ENCODE measurements at places on chromosomes 12 and 14.
A peak's percentile ranks its signal among the peaks of the same experiment; 100 is the strongest.

DNA sequence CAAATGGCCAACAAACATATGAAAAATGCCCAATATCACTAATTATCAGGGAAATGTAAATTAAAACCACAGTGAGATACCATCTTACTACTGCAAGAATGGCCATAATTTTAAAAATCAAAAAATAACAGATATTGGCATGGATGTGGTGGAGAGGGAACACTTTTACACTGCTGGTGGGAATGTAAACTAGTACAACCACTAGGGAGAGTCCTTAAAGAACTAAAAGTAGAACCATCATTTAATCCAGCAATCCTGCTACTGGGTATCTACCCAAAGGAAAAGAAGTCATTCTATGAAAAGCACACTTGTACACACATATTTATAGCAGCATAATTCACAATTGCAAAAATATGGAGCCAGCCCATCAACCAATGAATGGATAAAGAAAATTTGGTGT is 459.7 kb downstream of the GXYLT1 start:
- DNase-seq: no peak

DNA sequence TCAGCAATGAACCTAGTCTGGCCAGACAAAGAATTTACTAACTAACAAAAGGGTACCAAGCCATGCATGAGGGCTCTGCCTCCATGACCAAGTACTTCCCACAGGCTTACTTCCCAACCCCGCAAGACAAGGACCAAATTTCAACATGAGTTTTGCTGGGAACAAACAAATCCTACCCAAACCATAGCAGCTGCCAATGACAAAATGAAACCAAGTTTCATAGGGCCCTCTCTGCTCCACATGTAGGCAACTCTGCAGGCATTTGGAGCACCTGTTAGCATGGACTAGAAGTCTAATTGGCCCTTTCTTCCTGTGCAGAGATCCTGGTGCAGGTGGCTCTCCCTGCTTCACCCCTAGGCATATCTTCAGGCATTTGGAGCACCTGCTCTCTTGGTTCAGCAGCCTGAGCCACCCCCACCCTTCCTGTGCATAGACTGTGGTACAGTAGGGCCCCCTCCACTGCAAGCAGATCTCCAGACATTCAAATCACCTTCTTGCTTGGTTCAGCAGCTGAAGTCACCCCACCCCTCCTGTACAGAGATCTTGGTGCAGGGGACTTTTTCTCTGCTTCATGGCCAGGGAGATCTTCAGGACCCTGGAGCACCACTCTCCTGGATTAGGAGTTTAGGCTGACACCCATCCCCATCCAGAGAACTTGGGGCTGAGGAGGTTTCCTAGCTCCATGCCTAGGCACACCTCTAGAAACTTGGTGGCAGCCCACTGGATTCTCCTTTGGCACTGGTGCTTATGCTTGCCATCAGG is 308.7 kb downstream of the RPAP3 start:
- peak; percentile 62 for DNase-seq

DNA sequence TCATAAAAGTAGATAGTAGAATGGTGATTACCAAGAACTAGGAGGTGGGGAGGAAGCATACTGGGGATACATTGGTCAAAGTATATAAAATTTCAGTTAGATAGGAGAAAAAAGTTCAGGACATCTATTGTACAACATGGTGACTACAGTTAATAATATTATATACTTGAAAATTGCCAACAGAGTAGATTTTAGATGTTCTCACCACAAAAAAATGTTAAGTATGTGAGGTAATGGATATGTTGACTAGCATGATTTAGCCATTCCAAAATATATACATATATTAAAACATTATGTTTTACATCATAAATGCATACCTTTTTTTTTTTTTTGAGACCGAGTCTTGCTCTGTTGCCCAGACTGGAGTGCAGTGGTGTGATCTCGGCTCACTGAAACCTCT is 31.0 kb downstream of the TMEM116 start:
- no peak for DNase-seq

GRCh38 chr12:43362910-43363694 is 188.9 kb downstream of the ADAMTS20 start:
- DNase-seq: no peak

DNA sequence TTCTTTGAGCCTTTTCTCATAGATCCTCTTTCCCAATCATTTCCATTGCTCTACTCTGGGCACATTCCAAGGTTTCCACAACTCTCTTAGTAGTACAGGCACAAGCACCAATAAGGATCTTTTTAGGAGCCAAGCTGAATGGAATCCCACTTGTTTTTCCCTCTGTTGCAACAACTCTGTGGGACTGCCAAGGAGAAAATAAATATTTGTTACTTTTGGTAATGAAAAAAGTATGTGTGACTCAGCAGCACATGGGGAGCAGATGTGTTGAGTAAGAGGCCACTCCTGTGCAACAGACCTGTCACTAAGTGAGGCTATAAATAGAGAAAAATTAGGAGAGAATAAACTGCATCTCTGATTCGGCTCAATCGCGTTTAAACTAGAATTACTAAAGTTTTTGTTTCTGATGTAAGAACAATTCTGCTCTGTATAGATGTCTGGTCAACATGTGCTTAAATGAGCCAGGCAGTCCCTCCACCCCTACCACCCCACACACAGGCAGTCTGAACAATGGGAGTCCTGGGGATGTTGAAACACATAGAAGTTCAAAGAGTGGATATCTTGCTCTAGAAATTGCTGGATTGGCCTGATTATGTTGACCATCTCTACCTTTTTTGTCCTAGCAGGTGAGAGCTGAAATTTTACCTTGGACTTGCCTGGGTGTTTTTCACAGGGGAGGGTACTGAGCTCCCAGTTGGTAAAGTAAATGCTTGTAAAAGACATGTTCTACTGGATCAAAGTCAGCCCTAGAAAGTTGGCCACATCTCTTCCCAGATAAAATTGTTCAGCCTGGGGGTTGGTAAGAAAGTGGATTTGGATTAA is 244.3 kb upstream of the NOVA1 start:
- DNase-seq: no peak

GRCh38 chr14:65620195-65620594 is 207.7 kb downstream of the FUT8 start:
- no peak for DNase-seq

DNA sequence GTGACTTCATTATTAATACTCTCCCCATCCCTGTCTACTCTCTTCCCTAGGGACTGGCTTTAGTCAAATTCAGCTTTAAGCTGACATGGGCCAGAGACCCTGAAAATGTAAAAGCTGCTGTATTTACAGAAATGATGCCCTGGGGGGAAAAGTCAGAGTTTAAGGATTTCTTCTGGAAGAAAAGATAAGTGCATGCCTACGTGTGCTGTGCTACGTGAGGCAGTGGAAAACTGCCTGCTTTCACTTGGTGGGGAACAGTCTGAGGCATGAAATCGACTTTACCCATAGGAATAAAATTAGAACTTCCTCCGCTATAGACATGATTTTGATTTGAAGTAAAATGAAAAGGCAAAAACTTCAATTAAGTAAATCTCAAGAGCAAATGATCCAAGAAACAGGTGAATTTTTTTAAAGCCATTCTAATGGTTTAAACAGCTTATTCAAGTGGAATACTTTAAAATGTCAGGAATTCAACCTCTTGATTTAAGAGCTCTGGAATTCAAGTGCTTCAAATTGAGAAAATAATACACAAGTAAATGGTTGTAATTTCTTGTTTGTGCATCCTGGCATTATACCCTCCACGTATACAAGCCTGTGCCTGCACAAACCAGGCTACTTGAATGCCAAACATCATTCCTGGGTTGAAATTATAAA is 168.5 kb downstream of the FOXN3 start:
- no peak for DNase-seq

DNA sequence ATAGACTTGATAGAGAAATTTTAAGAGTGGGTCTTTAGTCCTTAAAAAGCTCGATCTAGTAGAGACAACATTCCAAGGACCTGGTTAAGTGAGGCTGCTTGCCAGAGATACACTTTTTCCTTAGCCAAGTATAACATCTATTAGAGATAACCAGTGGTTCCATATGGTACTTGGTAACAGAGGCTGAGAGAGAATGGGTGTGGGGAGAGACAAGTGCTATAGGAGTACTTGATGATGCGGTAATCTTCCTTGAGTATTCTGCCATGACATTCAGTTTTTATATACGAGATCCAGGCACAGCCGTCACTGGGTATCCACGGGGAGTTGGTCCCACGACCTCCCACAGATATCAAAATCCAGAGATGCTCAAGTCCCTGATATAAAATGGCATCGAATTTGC is 77.4 kb upstream of the REP15 start:
- no peak for DNase-seq

DNA sequence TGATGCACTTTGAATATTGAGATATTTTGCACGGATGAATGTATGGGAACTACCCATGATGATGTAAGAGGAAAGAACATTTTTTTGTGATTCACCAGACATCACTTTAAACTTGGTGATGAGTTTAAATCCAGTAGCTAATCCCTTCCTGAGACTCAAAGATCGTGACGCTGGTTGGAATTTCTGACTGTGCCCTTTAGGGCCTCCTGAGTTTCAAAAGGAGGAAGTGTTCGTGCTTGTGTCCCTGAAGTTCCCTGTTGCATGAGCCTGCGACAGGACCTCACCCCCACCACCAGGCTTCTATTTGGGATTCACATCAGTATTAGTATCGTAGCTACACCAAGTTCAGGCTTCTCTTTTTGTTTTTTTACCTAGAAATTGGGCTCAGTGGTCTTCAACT is 18.6 kb upstream of the RIN3 start:
- no peak for DNase-seq

DNA sequence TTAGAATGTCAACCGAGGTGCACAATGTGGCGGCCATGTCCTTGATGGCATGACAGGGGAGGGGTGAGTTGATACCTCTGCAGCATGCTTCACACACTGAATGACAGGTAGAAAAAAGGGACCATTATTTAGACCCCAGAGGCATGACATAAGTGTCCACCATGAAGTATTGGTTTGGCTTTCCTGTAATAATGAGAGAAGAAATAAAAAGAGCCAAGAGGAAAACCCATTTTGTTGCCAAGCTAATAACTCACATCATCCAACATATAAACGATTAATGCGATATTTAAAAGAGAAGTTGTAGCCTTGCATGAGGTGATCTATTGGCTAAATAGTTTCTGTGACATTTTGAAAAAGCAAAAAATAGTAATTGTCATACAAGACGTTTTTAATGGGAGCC is 343.4 kb downstream of the LRIG3 start:
- DNase-seq: no peak

DNA sequence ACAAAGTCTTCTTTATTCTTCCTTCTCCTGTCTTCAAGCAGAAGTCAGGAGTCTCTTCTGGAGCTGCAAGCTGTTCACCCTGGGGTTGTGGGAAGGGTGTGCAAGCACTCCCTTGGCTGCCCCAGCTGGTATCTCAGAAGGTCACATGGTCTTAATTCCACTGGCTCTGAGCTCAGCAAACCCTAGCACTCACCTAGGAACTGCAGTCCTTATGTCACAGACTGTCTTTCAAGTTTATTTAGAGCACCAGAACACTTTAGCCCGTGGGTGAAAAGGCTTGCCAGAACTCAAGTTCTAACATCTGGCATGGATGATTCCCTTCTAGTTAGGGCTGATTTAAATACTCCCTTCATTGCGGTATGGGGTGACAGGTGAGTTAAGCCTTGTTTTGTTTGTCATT is 379.0 kb downstream of the CCER1 start:
- DNase-seq: no peak

GRCh38 chr12:39048395-39048794 is 143.0 kb upstream of the CPNE8 start:
- DNase-seq: no peak

DNA sequence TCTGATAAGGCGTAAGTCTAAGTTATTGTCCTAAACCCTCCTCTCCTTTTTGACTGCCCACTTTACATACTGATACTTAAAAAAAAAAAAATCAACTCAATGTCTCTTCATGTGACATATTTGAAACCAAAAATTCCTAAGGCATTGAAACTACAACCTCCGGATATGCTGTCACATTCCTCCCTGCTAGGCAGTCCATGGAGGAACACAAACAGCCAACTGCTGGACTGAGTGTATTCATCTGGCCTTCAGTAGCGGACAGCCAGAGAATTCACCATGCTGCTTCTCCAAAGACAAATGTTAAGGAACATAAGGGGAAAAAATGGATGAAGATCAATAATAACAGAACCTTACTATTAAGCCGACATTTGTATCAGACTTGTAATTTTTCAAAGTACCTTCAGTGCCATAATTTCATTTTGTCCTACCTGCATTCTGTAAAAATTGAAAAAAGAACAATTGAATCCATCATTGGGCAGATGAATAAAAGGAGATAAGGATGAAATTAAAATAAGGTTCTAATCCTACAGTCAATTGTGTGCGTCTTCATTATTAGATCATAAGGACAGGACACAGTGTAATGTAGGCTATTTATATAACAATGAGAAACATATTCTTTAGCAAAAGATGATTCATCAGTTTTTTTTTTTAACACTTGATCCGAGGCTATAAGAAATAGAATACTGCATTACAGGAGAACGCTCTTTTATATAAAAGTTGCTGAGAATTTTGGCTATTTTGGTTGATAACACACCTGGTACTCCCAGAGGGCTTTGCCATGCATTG is 12.2 kb downstream of the RERG start:
- no peak for DNase-seq

DNA sequence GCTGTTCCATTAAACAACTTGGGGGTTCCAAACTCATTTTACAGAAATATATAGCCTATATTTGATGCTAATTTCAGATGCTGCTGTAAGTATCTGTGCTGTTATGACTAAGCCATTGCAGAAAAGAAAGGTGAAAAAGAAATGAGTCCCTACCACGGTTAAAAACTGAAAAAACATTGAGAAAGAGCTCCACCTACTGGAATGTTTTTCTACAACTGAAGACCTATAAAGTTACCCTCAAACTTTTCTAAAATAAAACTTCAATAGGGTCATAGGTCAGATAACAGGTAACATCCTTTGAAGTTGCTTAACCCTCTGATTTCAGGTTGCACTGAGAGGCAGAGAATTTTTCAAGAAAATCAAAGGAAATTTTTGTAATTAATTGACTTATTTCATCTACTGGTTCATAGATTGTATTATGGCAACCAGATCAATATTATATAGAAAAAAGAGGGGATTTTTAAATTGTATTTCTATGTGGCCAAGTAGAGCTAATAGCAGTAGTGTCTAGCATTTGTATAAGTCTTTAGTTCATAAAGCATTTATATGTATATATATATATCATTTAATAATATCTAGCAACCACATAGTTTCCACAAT is 279.9 kb downstream of the RPS29 start:
- no peak for DNase-seq
